ENCODE measurements at places on chromosomes 3 and 15.

DNA sequence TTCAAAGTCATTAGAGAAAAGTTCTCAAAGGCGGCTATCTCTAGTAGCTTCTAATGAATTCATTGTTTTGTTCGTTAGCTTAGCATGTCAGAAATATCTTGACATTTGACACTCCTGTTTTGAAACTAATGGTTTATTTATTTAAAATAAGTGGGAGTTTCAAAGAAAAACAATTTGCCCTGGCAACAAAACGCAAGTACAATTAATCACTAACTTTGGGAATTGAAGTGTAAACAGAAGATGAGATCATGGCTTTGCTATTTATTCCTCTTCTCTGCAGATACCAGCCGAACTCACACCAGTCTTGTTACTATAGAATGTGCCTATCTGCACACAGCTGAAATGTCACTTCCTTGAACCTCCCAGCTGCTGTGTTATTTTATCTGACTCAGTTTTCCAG is 27.5 kb downstream of the MASP1 start:
- no peak for DNase-seq

- no peak for DNase-seq
These were observed 16.0 kb downstream of the WDR82 start for GRCh38 chr3:52262447-52262846.

DNA sequence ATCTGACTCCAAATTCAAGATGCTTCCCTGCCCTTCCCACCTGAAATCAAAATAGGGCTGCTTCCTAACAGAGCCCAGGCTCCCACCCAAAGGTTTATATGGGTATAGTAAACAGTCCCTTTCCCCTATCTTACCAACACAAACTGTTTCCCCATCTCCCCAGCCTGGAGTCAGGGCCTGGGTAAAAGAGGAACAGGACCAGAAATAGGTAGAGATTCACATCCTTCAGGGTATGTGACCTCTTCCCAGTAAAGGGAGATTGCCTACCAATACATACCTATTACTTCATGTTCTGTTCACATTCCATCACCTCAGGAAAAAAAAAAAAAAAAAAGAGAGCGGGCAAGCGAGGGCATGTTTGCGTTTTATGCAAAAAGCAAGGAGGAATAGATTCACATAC is 9.7 kb upstream of the SHF start:
- DNase-seq, result no peak

- no peak for DNase-seq
These were observed 396.5 kb downstream of the FHIT start for GRCh38 chr3:60854791-60855190.

DNA sequence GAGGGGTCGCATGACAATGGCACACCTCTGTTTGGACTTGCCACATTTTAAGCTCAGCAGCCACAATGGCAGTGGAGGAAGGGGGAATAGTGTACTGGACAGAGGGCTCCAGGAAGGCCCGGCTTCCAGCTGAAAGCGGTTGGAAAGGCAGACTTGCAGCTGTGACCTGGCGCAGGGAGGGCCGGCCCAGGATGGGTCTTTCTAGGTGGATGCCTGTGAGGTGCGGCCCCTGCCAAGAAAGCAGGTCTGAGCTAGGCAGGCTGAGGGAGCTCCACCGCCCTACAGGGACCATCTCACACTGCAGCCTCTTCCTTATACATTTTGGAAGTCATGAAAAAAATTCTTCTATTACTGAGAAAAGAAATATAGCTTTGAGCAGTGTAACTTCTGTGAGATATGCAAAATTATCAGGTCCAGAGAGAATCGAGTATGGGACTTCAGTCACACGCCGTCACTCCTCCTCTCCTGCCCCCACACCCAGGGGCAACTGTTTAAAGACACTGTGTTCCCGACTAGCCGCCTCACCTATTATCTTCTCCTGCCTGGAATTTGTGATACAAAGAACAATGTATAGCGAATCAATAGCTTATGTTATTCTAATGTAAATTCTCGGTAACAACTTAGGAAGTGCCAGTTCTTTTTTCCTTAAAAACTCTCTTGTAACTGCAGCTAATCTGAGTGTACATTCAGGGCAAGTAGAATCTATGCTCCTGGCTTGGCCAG is 331.0 kb downstream of the OCA2 start:
- DNase-seq, result no peak

DNA sequence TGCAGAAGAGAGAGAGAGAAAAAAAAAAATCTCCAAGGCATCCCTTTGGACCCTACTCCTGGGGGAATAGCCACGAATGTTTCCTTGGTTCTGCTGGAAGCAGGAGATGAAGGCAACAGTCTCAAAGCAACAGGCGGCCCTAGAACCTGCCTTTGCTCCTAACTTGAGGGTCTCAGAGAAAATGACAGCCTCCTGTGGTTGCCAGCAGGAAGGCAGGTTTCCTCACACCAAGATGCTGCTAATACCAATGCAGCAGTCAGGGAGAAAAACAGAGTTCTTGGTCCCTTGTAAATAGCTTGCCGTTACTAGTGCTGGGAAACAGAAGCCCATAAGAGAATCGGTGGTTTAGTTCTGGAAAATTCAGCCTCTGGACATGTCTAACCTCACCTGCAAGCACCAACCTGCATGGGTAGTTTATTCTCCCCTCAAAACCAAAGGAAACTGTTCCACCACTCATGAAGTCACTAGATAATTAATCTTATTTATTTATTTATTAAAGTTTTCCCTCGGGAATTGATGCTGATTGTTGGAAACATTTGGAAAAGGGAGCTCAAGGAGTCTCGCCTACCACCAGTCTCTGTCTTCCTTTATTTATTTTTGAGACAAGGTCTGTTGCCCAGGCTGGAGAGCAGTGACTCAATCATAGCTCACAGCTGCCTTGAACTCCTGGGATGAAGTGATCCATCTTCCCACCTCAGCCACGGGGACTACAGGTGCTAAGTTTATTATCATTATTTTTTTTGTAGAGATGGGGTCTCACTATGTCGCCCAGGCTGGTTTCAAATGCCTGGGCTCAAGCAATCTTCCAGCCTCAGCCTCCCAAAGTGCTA is 883 bp upstream of the FRMD4B start:
- no peak for DNase-seq

- peak; percentile 7 for DNase-seq
These were observed 278.1 kb upstream of the P2RY1 start for GRCh38 chr3:152556731-152557254.

DNA sequence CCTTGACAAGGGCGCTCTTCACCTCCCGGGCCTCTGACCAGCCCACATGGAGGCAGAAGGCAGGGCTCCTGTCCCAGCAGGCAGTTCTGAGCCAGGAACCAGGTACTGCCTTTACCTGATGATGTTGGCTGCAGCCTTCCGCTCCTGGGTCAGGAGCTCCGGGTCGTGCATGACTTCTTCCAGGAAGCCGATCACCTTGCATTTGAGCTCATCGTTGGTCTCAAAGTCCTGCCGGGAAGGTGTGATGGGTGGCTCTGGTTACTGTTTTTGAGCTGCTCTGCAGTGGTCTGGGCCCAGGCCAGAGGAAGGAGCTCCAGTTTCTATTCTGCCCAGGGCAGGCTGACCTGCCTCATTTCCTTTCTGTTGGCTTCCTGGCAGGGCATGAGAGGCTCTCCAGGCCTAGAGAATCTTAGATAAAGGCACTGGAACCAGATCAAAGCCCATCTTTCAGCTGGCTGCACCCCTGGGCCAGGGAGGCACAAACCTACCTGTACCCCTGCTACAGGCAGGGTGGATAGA is 53.2 kb upstream of the CTSH start:
- no peak for DNase-seq

GRCh38 chr3:105431200-105431599 is 64.5 kb downstream of the ALCAM start:
- no peak for DNase-seq

DNA sequence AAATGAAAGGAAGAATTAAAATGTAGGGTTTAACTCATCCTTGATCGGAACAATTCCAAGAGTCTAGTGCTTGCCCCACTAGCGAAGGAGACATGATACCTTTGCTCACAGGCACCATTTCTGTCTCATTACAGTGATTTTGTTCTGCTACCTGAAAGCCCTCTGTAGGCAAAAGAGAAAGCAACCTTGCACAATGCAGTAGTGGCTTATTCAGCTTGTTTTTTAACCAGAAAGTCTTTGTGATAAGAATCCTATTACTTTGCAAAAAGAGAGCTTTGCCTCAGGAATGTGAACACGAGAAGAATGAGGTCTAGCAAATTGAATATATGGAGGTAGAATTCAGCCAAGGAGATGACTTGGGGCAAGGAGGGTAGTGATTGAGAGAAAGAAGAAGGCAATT is 684.4 kb downstream of the GRM7 start:
- no peak for DNase-seq

DNA sequence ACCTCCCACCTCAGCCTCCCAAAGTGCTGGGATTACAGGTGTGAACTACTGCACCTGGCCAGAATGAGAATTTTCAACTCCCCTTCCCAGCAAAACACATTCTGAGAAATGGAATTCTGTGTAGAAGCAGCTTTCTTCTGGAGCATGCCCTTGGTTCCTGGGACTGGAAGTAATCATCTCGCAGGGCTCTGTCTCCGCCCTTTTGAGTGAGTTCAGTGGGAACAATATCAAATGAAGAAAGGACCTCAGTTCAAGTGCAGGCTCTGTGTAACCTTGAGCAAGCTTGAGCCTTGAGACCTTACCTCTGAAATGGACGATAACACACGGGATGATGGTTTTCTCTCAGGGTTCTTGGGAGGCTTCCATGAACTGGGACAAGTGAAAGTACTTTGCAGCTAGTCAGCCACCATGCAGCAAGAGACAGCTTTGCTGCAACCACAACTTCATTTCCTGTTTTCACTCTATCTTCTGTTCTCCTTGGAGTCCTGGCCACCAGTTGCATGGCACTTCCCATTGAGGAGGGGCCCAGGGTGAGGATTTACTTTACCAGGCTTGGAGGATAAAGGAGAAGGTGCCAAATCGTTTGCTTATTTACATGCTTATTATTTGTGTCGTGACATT is 35.7 kb upstream of the IGF1R start:
- DNase-seq, result no peak

DNA sequence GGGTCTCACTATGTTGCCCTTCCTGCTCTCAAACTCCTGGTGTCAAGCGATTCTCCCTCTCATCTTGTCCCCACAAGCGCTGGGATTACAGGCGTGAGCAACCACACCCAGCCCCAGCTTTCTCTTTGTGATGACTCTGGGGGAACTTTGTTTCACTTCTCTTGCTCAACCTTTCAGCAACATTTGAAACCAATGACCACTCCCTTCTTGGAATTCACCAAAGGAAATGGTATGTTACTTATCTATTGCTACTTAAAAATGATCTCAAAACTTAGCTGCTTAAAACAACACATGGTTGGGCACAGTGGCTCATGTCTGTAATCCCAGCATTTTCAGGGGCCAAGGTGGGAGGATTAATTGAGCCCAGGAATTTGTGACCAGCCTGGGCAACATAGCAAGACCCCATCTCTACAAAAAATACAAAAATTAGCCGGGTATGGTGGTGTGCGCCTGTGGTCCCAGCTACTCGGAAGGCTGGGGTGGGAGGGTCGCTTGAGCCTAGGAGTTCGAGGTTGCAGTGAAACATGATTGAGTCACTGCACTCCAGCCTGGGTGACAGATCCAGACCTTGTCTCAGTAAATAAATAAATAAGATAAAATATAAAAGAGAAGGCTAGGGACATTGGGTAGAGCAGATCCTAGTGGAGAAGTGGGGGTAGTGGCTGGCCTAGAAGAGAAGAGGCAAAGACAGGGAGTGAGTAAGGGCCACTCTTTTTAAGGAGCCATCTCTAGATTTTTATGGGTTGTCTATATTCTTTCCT is 10.3 kb upstream of the COPG1 start:
- no peak for DNase-seq

- peak; percentile 79 for DNase-seq
These were observed 1.4 kb downstream of the EPHB3 start for GRCh38 chr3:184562878-184563560.

GRCh38 chr3:197742787-197743186 is 6.1 kb upstream of the RUBCN start:
- DNase-seq, result no peak

DNA sequence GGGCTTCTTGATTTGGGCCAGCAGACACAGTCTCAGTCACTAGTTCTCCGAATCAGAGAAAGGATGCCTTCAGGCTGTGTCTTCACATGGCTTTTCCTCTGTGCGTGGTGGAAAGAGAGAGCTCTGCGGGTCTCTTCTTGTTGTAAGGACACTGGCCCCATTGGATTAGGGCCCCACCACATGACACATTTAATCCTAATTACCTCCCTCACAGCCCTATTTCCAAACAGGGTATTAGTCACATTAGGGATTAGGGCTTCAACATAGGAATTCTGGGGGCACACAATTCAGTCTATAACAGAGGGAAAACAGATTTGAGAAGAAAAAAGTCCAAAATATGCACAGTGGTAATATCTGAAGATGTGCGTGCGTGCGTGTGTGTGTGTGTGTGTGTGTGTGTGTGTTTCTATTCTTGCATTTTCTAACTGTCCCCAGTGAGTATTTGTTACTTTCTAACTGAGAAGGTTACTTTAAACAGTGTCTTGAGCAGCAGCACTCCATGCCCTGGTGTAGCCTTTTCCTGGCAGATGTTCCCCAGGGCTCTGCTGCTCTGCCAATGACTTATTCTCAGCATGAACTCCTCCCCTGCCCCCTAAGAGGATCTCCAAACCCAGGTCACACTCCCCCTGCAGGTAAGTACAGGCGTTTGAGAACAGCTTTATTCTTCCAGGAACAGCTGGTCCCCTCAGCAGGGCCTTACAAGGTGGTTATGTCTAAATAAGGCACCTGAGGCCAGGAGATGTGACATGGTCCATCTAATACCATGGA is 72.9 kb downstream of the RPL39L start:
- no peak for DNase-seq

- DNase-seq, result no peak
These were observed 1015.8 kb upstream of the EPHA6 start for GRCh38 chr3:95798628-95799027.

Measured in tongue (tissue), 3 donors.